ENCODE measurements at places on chromosomes 13 and 19. TPM values are rescaled to one million over a fixed set of nuclear protein-coding genes. Genes with fewer than 3 reads are reported as not detected.

- no peak for DNase-seq
Measured at GRCh38 chr13:114310956-114311355, 3.3 kb upstream of the CHAMP1 start.

The LGALS7 gene
- total RNA-seq: not detected

GRCh38 chr13:20664351-20664750 lies 39.1 kb upstream of the IL17D start:
- no peak for DNase-seq

GRCh38 chr13:30664689-30665275 lies 47.1 kb downstream of the USPL1 start:
- DNase-seq: no peak
